ENCODE measurements at places on chromosomes 12 and 14. TPM values are rescaled to one million over a fixed set of nuclear protein-coding genes. Genes with fewer than 3 reads are reported as not detected.

DNA sequence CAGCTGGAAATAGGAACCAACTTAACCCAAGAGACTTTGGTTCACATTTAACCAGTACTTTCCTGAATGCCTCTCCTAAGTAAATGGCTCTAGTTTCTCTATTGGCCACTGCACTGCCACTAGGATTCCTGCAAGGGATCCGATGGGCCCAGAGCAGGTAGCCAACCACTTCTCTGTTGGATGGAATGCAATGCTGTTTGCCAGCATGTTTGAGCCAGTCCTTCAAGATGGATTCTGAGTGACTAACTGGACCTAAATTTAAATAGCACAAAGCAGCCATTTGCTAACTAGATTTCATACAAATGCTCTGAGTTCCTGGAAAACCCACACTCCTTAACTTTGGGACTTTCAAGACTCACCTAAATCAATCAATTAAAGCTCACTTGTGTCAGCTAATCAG lies 9.5 kb upstream of the CLEC2D start:
- no peak for DNase-seq

DNA sequence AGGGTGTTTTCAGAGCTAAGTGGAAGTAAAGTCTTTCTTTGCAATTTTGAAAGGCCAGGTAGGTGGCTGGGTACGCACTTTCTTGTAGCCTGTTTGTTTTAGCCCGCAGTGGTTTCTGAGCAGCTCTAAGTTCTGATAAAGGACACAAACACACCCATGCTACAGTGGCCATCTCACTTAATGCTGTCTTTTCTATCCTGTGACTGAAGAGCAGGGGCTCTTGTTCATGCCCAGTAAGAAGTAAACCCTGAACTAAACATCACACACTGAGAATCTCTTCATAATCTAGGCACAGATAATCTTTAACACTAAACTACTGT lies 427.2 kb downstream of the RAD51B start:
- no peak for DNase-seq

DNA sequence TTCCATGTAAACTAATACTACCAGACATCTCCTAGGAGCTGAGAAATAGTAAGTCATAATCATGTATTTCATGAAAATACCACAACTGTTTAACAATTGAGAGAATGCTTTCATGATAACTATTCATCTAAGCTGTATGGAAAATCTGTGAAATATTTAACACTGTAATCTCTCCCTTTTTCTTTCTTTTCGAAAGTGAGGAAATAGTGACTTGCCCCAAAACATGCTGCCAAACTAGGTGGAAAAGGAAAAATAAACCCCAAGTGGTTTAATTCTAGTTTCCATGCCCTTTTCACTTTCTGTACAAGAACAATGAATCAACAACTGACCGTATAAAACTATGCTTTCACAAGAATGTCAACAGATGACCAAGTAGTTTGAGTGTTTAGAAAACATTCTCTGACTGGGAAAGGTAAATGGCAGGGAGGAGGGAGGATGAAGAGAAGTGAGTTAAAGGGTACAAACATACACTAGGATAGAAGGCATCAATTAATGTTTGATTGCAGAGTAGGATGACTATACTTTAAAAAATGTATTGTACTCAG lies 147.5 kb upstream of the AVPR1A start:
- DNase-seq, result no peak

GRCh38 chr12:169528-170370 lies 44.2 kb downstream of the SLC6A12 start:
- DNase-seq, result no peak

DNA sequence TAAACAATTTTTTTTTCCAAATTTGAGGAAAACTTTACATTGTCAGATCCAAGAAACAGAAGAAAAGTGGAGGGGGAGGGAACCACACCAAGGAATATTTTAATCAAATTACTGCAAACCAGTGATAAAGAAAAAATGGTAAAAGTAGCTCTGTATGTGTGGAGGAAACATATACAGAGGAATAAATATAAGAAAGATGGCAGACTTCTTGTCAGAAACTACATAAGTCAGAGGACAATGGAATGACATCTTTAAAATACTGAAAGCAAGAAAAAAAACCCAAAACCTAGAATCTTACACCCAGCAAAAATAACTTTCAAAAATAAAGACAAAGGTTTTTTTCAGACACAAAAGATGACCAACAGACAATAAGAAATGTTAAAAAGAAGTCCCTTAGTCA lies 10.2 kb upstream of the LLPH start:
- no peak for DNase-seq

GRCh38 chr12:130846369-130846768 lies 7.3 kb upstream of the STX2 start:
- no peak for DNase-seq

DNA sequence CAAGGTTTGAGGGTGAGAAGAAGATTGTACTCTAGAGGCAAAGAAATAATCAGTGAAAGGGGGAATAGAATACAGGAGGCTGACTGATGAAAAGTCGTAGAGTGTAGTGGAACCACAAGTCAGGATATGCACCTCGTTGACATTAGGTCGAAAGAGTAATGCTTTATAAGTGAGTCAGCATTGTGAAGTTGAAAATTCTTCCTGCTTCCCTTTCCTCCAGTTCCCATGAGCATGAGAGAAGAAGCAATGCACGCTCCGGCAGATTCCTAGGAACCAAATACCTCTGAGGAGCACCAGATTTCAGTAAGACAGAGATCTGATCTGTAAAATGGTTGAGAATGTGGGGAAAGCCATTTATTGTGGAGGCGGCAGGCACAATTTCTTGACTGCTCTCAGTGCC lies 16.5 kb downstream of the CCER1 start:
- no peak for DNase-seq

DNA sequence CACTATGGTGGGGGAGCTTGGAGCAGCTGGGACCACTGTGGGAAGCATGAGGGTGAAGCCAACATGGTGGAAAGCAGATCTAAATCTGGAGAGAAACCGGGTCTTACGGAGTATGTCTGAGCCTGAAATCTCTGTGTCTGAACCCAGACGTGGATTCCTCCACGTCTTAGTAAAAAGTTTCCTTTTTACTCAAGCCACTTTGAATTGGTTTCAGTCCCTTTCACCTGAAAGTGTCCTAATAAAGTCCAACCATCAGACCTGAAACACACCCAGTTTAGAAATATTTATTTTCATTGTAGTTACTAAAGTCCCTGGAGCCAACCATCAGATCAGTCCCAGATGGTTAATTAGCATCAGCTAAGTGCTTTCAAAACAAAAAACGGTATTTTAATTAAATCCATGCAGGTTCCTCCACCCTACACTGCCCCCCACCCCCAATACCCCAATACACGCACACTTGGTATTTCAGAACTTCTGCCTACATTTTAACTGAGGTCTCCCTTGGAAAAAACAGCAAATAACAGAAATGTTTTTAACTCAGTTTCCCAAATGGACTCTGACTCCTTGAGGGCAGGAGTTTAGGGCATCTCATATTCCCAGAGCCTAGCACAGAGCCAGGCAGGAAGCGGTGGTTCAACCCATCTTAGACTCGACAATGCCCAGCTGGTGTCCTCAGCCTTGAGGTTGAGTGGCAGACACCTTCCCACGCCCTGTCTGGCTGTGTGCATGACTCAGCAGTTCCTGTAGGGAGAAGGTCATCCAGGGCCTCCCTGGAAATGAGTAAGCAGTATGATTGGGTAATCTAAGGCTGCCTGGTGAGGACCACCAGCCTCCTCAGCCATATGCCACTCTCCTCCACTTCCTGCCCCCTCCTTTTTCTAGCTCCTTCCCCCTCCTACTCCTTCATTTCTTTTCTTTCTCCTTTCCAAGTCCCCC lies 175.8 kb downstream of the TTC8 start:
- DNase-seq, result no peak

DNA sequence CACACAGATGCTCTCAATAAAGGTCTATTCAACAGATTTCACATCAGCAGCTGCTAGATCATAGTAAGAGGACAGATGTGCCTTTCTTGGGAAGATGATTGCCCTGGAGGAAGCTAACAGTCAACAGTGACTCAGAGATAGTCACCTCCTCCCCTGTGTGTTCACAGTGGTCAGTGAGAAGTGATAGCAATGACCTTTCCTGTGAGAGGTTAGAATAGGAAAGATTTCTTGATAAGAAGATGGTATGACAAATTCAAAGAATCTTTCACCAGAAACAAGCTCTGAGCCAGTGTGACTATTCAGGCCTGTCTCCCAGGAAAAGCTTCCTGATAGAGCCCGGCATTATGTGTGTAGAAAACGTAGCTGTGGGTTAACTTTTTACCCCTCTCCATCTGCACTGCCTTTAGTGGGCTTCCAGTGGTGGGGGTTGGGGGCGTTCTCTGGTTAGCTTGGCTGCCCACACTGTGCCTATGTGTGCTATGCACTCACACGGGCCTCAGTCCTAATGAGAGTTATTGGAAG lies 66.4 kb upstream of the ARHGAP5 start:
- no peak for DNase-seq

- no peak for DNase-seq
Measured at GRCh38 chr12:117845271-117845904, 123.4 kb downstream of the KSR2 start.

DNA sequence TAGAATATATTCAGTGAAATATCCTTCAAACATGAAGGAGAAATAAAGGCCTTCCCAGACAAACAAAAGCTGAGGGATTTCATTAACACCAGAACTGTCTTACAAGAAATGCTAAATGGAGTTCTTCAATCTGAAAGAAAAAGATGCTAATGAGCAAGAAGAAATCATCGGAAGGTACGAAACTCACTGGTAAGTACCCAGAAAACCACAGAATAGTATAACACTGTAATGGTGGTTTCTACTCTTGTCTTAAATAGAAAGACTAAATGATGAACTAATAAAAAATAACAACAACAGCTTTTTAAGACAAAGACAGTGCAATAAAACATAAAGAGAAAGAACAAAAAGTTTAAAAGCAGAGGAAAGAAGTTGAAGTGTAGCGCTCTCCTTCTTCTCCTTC lies 18.7 kb upstream of the RNF212B start:
- DNase-seq, result no peak

DNA sequence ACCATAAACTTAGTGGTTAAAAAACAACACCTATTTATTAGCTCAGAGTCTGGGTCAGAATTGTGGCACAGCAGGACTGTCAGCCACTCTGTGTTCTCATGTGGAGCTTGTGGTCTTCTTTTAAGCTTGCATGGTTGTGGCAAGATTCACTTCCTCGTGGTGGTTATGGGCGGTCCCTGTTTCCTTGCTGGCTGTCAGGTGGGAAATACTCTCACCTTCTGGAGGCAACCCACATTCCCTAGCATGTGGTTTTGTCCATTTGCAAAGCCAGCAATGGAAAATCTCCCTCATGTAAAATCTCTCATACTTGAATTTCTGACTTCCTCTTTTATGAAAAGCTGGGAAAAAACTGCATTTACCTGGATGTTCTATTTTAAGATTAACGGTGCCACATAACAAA lies 229.8 kb downstream of the ALX1 start:
- DNase-seq, result no peak

DNA sequence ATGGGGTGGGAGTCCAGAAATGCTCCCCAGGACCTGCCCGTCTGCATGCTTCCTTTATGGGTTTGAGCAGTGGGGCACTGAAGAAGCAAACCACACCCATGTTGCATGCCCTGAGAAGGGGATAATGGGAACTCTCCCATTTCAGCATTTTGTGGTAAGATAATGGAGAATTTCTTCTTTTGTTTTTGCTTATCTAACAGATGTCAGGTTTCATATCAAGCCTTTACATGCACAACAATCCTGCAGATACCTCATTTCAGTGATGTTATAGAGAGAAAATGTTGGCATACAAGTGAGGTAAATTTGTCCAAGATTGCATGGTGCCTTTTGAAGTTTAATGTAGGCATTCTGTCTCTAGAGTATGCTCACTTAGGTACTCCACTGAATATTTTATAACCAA lies 177.0 kb downstream of the ALX1 start:
- DNase-seq, result no peak

DNA sequence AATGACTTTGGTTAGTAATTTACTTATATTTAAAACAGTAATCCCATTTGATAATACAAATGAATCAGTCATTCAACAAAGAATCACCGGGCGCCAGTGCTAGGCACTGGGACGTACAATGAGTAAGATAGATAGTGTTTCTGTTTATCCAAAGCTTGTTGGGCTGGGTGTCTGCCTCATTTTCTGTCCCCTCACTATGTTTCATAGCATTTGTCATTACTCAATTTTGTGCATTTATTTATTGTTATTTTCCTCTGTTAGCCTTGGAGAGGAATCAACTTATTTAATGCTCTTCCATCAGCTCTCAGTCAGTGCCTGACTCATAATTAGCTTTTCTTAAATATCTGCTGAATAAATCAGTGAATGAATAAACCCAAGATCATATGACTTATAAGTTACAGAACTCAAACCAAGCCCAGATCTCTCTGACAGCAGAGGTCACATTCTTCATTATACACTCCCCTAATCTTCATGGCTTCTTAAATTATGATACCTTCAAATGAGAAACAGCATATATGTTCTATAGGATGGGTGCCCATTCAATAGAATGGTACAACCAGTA lies 86.2 kb downstream of the TSPAN8 start:
- no peak for DNase-seq

- DNase-seq, result no peak
Measured at GRCh38 chr12:131443019-131444000, 267.6 kb upstream of the SFSWAP start.

DNA sequence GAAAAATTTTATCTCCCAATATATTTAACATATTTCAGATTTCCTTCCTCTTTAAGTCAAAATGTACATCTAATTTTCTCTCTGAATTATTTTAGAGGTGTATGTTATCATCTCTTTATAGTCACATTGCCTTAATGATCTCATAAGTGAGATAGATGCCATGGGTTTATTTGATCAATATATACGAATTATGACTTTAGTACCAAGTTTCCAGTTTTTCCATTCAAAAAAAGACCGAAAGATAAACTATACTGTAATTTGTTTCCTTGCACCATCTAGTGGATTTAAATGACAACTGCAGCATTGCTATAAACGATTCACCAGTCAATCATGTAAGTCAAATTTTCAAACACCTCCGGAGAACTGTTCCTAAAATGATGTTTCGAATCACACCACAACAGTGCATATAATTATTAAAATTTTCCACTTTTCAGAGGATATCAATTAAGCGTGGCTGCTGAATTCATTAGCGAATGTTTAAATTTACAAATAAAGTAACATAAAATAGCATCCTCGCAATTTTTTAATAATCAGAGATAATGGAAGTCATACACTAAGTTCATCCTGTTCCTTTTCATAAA lies 419 bp upstream of the ATXN7L3B start:
- DNase-seq, result no peak

GRCh38 chr14:68327231-68327630 lies 465.6 kb downstream of the ZFP36L1 start:
- DNase-seq, result no peak

SMOC1 gene
- polyA plus RNA-seq, result 2.3 TPM

ZNF384 gene
- 80.3 TPM for polyA plus RNA-seq

GLIPR1L1 gene
- polyA plus RNA-seq, result 0.76 TPM

FGF6 gene
- not detected for polyA plus RNA-seq

PRH2 gene
- 0.75 TPM for polyA plus RNA-seq
